ENCODE measurements at places on chromosomes 7 and 10.

GRCh38 chr10:42941295-42941644 lies 135.6 kb upstream of the RET start:
- DNase-seq: no peak

DNA sequence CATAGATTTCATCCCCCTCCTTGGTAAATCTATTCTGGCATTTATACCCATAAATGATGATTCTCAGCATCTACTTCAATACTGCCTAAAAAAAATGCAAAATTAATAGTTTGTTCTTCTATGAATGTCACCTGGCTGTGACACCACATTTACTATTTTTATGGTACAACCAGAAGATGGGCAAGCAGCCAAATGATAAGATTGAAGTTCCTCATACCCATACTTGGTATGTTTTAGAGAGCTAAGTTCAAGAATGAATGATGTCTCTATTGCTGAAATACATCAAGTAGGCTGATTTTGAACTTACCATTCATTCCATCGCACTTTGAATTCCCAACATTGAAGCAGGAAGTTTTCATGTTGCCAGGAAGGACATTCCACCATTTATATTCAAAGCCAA lies 134.2 kb downstream of the ELAPOR2 start:
- DNase-seq: no peak

GRCh38 chr7:6256677-6257535 lies 15.5 kb downstream of the CYTH3 start:
- DNase-seq: no peak

- no peak for DNase-seq
Observed at GRCh38 chr7:146575903-146576302, 459.3 kb downstream of the CNTNAP2 start.

DNA sequence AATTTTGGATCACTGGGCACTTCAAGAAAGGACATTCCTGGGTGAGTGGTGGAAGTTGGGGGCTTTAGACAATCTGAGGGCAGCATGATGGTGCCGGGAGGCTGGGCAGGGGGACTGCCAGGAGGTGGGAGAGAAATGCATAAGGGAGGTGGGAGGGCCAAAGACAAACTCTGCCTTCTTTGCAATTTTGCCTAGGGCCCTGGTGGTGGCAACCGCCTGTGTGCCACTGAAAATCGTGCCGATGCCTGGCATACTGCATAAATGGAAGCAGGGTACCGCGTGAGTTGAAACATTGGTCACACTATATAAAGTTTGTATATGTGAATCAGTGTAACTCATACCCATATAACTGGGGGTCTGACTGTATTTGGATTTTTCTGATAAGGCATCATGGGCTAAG lies 3.3 kb downstream of the LUC7L2 start:
- no peak for DNase-seq

GRCh38 chr7:47188653-47189315 lies 393.1 kb downstream of the TNS3 start:
- DNase-seq: no peak

DNA sequence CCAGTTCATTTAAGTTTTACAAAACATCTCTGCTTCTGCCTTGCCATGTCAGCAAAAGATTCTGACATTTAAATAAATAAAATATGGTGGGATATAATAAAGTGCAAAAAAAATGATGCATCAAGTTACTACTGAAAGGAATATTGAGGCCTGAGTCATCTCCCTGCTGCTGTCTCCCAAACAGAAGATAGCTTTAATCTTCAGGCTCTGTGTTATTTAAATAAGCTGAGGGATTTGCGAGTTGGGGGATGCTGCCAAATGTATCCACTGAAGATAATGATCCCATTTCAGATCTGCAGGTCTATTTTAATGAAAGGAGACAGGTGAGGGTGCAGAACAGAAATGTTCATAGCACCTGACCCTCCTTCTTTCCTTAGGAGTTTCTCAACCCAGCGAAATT lies 720.8 kb downstream of the AUTS2 start:
- no peak for DNase-seq

DNA sequence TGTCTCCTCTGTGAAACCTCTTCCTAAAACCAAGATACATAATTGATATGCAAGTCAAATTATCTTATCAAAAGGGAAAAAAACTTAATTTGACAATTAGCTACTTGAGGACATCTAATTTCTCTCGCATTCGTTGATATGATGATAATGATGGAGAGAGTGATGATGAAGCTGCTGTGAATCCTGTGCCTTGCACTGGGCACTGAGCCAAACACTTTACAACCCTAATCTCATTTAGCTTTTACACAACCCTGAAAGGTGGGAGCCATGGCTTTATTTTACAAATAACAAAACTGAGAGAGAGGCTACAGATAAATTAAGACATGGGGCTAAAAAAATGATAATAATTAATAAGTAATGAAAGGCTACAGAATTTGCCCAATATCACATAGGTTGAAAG lies 176.0 kb downstream of the NOC3L start:
- DNase-seq: no peak

DNA sequence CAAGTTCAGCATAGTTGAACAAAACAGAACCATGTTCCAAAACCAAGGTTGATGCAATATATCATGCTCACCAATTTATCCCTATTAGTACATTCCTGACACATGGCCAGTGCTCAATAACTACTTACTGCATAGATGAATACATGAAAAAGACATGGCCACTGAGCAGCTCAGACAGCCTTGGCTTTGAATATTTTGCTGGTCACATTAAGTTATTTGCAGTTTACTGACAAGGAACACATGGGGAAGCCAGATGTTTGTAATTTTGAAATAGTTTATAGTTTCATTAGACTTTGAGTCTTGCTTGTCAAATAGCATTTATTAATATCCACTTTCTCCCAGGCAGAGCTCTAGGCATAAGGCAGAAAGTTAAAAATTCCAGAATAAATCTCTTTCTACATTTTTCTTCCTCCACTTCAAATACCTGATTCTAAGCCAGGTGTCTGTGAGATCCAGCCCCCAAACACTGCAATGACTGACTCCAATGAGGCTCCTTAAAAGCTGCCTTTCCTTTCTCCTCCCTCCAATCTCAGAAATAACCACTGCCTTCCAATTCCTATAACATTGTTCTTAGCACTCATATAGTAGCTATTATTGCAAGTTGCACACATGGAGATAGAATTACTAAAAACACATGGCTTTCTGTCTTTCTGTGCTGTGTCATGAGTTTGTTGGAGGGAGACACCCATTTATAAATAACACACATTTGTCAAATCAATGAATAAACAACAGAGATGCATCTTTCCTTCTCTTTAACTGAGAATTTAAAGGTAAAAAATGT lies 91.3 kb downstream of the PCGF5 start:
- no peak for DNase-seq

DNA sequence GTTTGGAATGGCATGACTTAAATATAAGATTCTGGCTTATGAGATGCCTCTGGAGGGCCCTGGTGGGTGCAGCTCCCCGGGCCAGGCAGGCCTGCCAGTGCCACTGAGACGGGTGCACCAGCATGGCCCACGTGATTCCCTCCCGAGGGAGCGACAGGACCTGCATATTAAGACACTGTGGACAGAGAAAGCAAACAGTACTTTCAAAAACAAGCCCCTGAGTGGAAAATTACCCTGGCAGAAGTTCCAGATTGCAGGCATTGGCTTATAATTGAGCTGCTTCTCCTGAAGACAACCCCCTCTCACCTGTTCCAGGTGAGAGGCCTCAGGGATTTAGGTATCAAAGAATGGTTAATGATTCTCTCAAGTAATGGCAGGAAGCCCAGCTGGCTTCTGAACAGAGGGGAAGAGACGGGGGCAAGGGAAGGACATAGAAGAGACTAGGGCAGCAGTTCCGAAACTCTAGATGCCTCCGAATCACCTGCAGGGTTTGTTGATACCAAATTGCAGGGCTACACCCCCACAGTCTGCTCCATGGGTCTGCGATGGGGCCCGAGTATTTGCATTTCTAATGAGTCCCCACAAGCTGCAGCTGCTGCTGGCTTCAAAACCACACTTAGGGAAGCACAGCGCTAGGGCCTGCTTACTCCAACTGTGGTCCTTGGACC lies 66.0 kb upstream of the DOCK1 start:
- DNase-seq: no peak

- DNase-seq: no peak
Observed at GRCh38 chr7:37354656-37355131, 94.0 kb downstream of the ELMO1 start.

GRCh38 chr7:122467661-122468449 lies 163.3 kb upstream of the FEZF1 start:
- no peak for DNase-seq

GRCh38 chr10:22427890-22428571 lies 82.7 kb downstream of the SPAG6 start:
- no peak for DNase-seq

- no peak for DNase-seq
Observed at GRCh38 chr7:47404010-47404409, 177.9 kb downstream of the TNS3 start.

DNA sequence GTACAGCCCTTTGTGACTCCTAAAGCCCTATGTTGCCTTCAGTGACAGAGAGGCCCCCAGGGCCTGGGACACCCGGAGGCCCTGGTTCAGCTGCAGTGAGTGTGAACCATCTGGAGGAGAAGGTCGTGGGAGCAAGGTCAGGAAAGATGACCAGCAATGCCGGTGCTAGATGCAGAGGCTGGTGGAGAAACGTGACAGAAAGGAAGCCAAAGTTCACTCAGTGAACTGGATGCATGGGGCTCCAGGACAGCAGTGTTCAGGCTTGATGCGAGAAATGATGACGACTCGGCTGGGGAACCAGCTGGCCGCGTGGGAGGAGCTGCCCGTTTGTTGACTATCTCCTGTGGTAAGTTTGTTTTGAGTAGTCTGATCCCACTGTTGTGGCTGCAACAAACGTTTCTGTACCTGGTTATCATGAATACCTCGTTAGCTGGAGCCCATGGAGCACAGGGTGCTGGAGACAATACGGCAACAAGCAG lies 54.1 kb upstream of the MKRN1 start:
- no peak for DNase-seq

- DNase-seq: no peak
Observed at GRCh38 chr7:70071766-70072165, 473.5 kb downstream of the AUTS2 start.

GRCh38 chr7:7581531-7582179 lies 15.0 kb downstream of the MIOS start:
- DNase-seq: no peak

DNA sequence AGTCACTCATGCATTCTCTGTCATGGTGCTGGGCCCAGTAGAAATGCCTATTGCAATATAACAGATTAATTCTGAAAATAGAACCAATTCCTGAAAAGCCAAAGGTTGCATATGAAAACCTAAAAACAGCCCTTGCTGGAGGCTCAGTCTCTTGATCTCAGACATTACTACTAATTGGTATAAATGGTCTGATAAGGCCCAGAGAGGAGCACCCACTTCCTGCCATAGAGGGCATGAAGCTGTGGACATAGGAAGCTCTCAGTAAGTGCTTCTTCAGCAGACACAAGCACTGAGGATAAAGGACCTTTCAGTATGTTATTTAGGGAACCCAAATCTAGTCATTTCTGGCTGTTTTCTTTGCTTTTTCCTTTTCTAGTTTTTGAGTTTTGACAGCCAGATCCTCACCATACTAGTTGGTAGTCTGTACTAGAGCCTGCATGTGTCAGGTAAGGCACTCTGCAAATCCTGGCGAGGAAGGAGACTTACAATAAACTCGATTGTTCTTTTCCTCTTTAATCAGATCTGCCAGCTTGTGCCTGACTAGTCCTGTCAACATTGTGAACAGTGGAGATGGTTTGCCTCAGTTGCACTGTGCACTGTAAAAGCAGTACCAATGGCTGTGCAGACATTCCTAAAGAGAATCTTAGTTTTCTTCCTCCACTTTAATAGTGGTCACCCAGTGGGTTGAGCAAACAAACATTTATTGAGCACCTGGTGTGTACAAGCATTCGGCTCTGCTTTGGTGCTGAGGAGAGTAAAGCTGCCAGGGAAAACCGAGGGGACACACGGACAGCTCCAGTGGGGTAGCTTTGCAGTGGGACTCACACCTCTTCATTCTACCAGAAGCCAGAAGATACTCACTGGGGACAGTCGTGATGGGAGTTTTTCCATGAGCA lies 140.9 kb downstream of the CHN2 start:
- no peak for DNase-seq

- no peak for DNase-seq
Observed at GRCh38 chr7:157652954-157653826, 316.4 kb downstream of the DNAJB6 start.

Measured in stimulated activated CD8-positive, alpha-beta memory T cell treated with anti-CD3 and anti-CD28 coated beads, Interleukin-4, amount 100 ng/mL, for 4 hours (primary cell).